ENCODE measurements at places on chromosomes 6 and 20.
A peak's percentile ranks its signal among the peaks of the same experiment; 100 is the strongest.

DNA sequence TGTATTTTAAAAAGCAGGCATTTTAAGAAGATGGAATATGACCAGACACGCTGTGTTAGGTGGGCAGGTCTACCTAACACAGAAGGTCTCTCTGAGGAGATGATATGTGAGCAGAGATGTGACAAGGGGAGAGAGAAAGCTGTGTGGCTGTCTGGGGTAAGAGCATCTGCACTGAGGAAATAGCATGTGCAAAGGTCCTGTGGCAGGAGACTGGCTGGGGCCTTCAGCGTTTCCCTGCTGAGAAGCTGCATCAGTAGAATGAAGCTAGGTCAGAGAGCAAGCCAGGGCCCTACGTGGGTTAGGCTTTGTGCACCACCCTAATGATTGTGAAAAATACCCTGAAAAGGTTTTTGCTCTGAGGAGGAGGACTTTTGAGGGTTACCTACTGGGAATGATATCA lies 87.0 kb downstream of the TXNDC5 start:
- DNase-seq, result no peak

DNA sequence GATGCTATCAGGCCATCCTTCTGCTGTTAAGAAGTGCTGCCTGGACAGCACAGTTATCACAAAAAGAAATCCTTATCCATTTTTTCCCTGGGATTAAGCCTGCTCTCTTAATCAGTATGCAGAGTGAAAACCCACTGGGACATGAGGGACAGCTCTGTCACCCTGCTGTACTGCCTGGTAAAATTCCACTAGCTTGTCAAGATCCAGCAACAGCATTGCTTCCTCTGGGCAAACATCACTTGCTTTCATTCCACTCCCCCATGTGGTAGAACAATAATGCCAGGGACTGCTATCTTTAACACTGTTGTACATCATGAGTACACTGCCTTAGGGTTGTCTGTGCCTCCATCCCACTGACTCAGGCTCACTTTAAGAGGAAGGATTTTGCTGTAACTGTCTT lies 331.3 kb downstream of the KIF16B start:
- DNase-seq, result no peak

DNA sequence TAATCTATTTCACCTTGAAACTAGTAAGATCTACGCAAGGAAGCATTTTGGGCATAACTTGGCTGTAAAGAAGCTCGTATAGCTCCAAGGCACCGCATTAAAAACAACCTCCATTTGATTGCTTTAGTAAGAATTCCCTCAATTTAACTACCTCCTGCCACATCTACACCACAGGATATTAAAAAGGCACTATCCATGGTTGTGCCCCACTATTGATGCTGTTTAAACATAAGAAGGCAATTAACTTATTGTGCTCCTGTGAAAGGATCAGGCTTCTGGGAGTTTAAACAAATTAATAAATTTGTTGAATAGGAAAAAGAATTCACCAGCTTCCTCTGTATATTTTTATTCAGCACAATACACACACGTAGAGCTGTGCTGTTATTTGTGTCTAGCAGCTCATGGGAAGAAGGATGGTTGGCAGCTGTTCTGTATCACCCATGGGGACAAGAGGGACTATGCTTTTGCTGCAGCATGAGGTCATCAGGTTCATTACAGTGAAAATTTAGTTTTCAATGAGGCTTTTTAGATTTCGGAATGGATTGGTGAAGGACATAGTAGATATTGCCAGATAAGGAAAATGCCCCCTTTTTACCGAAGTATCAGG lies 513.3 kb downstream of the HAO1 start:
- no peak for DNase-seq

- DNase-seq, result no peak
Observed at GRCh38 chr6:149884215-149884614, 13.7 kb downstream of the RAET1E start.

GRCh38 chr20:14538433-14538832 lies 201.0 kb upstream of the FLRT3 start:
- DNase-seq, result no peak

GRCh38 chr20:19067986-19068385 lies 144.5 kb upstream of the SLC24A3 start:
- DNase-seq, result no peak

DNA sequence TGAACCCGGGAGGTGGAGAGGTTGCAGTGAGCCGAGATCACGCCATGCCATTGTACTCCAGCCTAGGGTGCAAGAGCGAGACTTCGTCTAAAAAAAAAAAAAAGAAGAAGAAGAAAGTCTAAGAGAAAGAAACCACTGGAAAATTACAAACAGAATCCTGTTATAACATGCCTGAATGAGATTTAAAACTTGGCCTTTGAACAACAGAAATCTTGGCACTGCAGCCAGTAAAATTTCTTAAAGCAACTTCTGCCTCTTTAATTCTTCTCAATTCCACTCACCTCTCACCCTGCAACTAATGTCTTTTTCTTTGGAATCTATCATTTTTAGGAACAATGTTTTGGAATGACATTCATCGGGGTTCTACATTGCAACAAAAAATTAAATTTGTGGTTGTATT lies 26.3 kb downstream of the PM20D2 start:
- DNase-seq, result no peak

DNA sequence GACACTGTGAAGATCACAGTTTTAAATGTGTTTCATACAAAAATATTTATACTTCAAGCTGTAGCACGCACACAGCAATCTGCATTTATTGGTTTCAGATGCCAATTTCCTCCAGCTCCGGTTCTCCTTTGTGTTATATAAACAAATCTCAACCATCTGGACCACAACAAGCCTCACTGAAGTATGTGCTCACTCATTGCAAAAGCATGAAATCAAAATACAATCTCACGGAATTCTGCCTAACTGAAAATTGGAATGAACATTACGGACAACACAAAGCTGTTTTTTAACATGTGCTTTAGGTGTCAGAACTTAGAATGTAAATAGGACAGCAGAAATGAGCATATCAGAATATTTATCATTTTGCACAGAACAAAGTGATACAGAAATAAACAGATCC lies 38.0 kb downstream of the RCAN2 start:
- peak; percentile 49 for DNase-seq

- peak; percentile 90 for DNase-seq
Observed at GRCh38 chr6:157760589-157761330, 62.3 kb upstream of the SNX9 start.

GRCh38 chr6:30169658-30170614 lies 6.6 kb downstream of the TRIM15 start:
- DNase-seq, result peak; percentile 68

DNA sequence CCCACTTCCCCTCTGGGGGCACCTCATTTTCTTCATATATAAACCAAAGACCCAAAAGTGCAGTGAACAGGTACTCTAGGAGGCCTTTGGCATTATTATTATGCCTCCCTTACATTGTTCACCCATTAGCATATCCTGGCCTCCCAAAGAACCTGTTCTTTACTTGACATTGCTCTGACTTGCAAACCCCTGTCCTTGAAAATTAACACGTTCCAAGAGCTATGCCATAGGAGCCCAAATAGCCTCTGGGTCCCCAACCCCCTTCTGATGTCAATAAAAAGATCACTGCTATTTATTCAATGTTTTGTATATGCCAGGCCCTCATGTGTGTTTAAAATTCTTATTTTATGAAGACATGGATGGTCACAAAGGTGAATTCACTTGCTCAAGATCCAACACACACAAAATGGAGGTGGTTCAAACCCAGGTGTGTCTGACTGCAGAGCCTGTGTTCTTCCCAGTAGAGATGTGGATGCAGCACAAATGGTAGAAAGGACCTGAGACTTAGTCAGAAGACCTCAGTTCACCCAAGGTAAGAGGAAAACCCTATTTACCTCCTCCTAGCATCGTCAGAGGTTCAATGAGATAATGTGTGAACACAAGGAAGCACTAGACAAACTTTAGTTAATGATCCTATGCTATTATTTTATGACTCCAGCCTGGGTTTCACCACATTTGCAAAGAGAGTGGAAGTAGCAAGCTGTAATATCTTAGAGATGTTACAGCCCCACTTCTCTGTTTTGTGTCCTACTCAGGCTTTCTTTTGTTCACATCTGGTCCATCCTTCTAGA lies 36.6 kb downstream of the BCL2L1 start:
- no peak for DNase-seq

DNA sequence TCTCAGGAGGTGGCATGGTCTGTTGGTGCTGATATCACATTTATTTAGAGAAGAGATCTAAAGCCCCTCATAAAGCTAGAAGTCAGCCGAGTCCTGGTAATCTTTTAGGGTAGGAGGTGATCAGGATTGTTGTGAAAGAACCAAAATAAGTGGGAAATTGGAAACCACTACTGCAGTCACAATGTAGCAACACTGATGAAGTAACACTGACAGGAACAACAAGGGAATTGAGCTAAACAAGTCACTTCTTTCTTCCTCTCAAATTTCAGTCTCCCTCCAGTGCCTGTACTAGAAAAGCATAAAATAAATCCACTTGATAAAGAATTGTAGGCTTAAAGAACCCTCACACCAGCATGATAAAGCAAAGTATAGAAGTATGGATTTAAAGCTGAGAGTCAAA lies 1509.0 kb downstream of the GRIK2 start:
- no peak for DNase-seq

GRCh38 chr6:73858376-73858775 lies 162.4 kb downstream of the CD109 start:
- no peak for DNase-seq

GRCh38 chr6:166027761-166028160 lies 139.9 kb downstream of the TBXT start:
- peak; percentile 45 for DNase-seq

All from ELR (cell line).